ENCODE measurements at places on chromosomes 12 and 14.

- no peak for DNase-seq
- no peaks in the 10 kb centered on the region for H3K36me3 ChIP-seq
- peaks cover 32% of the 10 kb centered on the region for H3K4me1 ChIP-seq
- no peak overlapping the region for H3K4me3 ChIP-seq
Measured at GRCh38 chr12:15751741-15752140, 37.4 kb downstream of the EPS8 start.

GRCh38 chr14:42299692-42300091, 693.0 kb downstream of the LRFN5 start:
- DNase-seq = no peak
- no peak overlapping the region for H3K27ac ChIP-seq
- H3K36me3 ChIP-seq = no peaks in the 10 kb centered on the region
- H3K4me1 ChIP-seq = no peaks in the 10 kb centered on the region
- no peaks in the 10 kb centered on the region for H3K27me3 ChIP-seq

DNA sequence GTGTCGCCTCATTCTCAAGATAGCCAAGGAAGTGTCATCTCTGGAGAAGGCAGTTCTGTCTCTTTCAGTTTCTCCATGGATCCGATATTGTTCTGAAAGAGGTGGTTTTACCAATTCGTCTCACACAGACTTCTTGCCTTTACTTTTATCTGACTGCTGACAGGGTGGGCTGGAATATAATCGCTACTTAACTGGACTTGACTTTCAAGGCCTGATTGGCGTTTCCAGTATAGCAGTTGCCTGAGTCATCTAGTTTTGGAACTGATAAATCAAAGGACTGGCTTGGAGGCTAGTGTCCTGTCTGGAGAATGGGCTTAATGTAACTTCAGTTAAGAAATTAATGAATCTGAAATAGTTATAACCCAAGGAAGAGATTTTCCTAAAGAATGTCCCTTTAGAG, 21.6 kb downstream of the PRKCH start:
- no peaks in the 10 kb centered on the region for H3K36me3 ChIP-seq
- no peaks in the 10 kb centered on the region for H3K27me3 ChIP-seq
- DNase-seq = no peak
- H3K27ac ChIP-seq = peak overlapping the region; percentile 78

GRCh38 chr12:61870658-61871484, 389.3 kb upstream of the USP15 start:
- no peaks in the 10 kb centered on the region for H3K36me3 ChIP-seq
- no peak for DNase-seq
- H3K4me3 ChIP-seq = no peak overlapping the region
- no peaks in the 10 kb centered on the region for H3K4me1 ChIP-seq
- H3K27me3 ChIP-seq = no peaks in the 10 kb centered on the region
- no peak overlapping the region for H3K27ac ChIP-seq

- no peaks in the 10 kb centered on the region for H3K36me3 ChIP-seq
- no peak overlapping the region for H3K4me3 ChIP-seq
- DNase-seq = no peak
- no peaks in the 10 kb centered on the region for H3K4me1 ChIP-seq
- no peaks in the 10 kb centered on the region for H3K27me3 ChIP-seq
Measured at GRCh38 chr12:64125913-64126312, 96.2 kb downstream of the KICS2 start.

DNA sequence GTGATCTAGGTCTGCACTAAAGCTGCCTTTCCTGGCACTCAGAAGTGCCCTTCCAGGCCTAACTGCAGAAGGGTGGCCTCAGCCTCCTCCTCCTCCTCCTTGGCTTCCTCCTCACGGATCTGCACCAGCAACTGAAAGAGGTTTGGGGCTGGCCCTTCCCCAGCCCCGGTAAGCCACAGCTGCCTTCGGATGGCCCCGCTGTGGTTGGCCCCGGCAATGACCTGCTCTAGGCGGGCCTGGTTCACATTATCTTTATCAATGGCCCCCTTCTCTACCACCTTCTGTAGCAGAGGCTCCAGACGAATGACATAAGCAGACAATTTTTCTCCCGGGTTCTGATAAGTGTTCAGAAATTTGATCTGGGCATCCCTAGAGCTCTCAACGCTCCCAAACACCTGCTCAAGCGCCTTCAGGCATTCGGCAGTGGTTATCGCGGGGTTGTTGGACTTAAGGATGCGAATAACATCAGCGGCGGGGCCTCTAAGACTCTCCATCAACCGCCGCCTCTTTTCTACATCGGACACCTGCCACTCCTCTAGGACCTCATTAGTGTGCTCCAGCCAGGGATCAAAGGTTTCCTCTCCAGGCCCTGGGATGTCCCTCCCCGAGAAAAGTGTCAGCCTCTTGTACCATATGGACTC, 1.5 kb downstream of the PNMA1 start:
- peaks cover 3% of the 10 kb centered on the region for H3K36me3 ChIP-seq
- no peaks in the 10 kb centered on the region for H3K27me3 ChIP-seq
- H3K4me1 ChIP-seq = peaks cover 32% of the 10 kb centered on the region
- no peak for DNase-seq
- H3K4me3 ChIP-seq = peak overlapping the region; percentile 84

GRCh38 chr12:100359822-100360221, 2.9 kb downstream of the SLC17A8 start:
- no peaks in the 10 kb centered on the region for H3K27me3 ChIP-seq
- H3K4me1 ChIP-seq = no peaks in the 10 kb centered on the region
- no peak overlapping the region for H3K4me3 ChIP-seq

GRCh38 chr14:33851931-33852330, 98.9 kb downstream of the EGLN3 start:
- H3K4me1 ChIP-seq = no peaks in the 10 kb centered on the region
- H3K27ac ChIP-seq = no peak overlapping the region
- H3K4me3 ChIP-seq = no peak overlapping the region
- no peaks in the 10 kb centered on the region for H3K27me3 ChIP-seq

GRCh38 chr12:49941556-49942511, 8.7 kb upstream of the AQP2 start:
- DNase-seq = no peak
- no peaks in the 10 kb centered on the region for H3K4me1 ChIP-seq
- H3K27ac ChIP-seq = no peak overlapping the region
- no peaks in the 10 kb centered on the region for H3K36me3 ChIP-seq

DNA sequence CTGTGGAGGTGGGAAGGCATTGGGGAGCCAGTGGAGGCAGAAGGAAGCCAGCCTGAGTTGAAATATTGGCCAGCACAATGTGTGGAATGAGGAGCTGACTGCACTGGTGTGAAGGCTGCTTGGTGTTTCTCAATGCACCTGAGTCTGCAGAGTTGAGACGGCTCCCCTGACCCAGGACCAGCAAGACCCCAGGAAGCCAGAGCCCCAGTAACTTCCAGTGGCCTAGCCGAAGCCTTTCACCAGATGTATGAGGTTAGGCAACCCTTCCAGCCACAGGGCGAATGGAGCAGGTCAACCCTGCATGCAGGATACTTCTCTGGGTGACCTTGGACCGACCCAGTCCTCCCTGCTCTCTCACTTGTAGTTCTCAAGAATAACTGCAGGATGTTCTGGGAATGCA, 12.9 kb upstream of the KRT73 start:
- H3K27ac ChIP-seq = no peak overlapping the region
- H3K4me1 ChIP-seq = no peaks in the 10 kb centered on the region
- no peak for DNase-seq
- no peaks in the 10 kb centered on the region for H3K36me3 ChIP-seq
- H3K4me3 ChIP-seq = no peak overlapping the region

- H3K4me3 ChIP-seq = no peak overlapping the region
- peak; percentile 85 for DNase-seq
- H3K27ac ChIP-seq = no peak overlapping the region
- H3K4me1 ChIP-seq = no peaks in the 10 kb centered on the region
- H3K27me3 ChIP-seq = no peaks in the 10 kb centered on the region
Measured at GRCh38 chr14:71855399-71856036, 76.7 kb upstream of the RGS6 start.

DNA sequence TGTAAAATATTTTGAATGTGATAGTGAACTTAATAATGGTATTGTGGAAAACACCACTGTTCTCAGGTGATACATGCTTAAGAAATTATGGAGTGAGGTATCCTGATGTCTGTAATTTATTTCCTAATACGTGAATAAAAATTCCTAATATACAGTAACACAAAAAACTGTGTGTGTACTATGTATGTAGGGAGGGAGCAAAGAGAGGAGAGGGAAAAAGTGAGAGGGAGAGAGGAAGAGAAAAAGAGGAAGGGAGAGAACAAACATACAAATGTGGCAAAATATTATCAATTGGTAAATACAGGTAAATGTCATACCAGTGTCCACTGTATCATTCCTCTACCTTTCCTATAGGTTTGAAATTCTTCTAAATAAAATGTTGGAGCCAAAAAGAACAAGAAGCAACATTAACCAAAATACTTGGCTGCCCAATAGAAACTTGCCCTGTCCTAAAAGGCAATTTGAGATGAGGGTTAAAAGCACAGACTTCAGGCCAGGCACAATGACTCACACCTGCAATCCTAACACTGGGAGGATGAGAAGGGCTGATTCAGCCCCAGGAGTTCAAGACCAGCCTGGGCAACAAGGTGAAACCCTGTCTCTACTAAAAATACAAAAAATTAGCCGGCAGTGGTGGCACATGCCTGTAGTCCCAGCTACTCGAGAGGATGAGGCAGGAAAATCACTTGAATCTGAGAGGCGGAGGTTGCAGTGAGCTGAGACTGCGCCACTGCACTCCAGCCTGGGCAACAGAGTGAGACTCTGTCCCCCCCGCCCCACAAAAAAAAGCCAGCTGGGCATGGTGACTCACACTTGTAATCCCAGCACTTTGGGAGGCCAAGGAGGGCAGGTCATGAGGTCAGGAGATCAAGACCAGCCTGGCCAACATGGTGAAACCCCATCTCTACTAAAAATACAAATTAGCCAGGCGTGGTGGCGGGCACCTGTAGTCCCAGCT, 14.5 kb downstream of the R3HDM2 start:
- H3K27me3 ChIP-seq = no peaks in the 10 kb centered on the region
- no peak overlapping the region for H3K4me3 ChIP-seq
- no peaks in the 10 kb centered on the region for H3K36me3 ChIP-seq
- no peaks in the 10 kb centered on the region for H3K4me1 ChIP-seq
- DNase-seq = no peak

GRCh38 chr12:132776816-132777568, 15.4 kb upstream of the ANKLE2 start:
- no peak overlapping the region for H3K27ac ChIP-seq
- no peaks in the 10 kb centered on the region for H3K27me3 ChIP-seq
- peak; percentile 38 for DNase-seq

GRCh38 chr12:124213666-124214347, 81.1 kb upstream of the RFLNA start:
- no peaks in the 10 kb centered on the region for H3K36me3 ChIP-seq
- H3K27me3 ChIP-seq = no peaks in the 10 kb centered on the region
- no peak overlapping the region for H3K4me3 ChIP-seq
- H3K4me1 ChIP-seq = no peaks in the 10 kb centered on the region

DNA sequence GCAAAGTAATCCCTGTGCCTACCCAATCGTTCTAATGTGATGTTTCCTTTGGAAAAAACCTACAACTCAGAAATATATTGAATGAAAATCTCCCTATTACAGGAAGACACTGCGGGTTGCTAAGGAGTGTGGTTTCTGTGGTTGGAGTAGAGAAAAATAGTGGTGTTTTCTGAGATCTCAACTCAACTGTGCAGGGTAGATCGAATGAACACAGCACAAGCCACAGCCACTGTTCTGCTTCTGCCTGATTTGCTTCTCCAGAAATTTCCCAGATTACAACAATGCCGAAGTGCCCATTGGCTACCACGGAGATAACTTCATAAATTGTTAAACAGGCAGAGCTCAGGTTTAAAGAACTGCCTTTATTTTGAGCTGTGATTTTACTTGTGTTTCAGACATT, 480.4 kb downstream of the DIO2 start:
- no peak overlapping the region for H3K27ac ChIP-seq
- H3K27me3 ChIP-seq = no peaks in the 10 kb centered on the region
- DNase-seq = no peak
- no peak overlapping the region for H3K4me3 ChIP-seq
- H3K36me3 ChIP-seq = no peaks in the 10 kb centered on the region
- H3K4me1 ChIP-seq = no peaks in the 10 kb centered on the region

GRCh38 chr14:21923820-21924219, 250.2 kb upstream of the OR4E1 start:
- no peak for DNase-seq
- no peaks in the 10 kb centered on the region for H3K36me3 ChIP-seq
- no peaks in the 10 kb centered on the region for H3K4me1 ChIP-seq
- no peak overlapping the region for H3K4me3 ChIP-seq

- H3K4me3 ChIP-seq = no peak overlapping the region
- H3K36me3 ChIP-seq = no peaks in the 10 kb centered on the region
- H3K4me1 ChIP-seq = no peaks in the 10 kb centered on the region
- H3K27me3 ChIP-seq = no peaks in the 10 kb centered on the region
- no peak overlapping the region for H3K27ac ChIP-seq
Measured at GRCh38 chr12:107229827-107230226, 136.5 kb upstream of the CRY1 start.

DNA sequence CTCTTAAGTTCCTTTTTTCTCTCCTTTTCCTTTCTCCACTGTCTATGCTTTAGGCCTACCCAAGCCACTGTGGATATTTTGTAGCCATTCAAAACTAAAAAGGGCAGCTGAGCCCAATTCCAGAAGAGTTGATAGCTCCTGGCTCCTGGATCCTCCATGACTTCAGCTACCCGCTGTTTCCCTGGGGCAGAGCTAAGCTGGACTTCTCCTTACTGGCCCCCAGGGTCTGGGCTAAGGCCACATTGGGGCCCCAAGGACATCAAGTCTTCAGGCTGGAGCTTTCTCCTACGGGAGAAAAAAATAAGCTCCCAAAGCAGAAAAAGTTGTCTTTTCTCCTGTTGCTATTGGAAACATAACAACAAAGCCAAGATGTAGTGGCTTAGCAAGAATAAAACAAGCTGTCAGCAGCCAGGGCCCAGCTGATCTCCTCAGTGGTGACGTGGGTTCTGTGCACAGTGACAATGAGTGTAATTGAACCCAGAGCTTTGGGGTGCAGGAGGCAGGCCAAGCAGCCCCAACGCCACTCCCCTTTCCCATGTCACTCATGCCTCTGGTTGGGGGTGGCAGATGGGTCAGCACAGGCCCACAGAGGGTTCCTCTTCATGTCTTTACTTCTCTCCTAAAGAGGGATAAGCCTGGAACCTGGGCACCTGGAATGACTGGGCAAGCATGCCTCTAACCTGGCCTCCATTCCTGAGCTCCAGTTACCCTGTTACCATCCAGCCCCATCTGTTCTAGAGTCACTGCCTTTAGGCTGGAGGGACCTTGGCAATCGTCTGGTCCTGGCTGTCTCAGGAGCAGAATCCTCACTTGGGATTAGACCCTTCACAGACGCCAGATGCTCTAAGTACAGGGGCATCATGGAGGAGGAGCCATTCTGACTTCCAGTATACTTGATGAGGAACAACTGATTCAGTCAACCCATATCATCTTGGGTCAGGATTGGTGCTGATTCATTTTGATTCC, 171.2 kb downstream of the ZFP36L1 start:
- H3K36me3 ChIP-seq = no peaks in the 10 kb centered on the region
- no peaks in the 10 kb centered on the region for H3K27me3 ChIP-seq
- H3K27ac ChIP-seq = no peak overlapping the region
